ENCODE measurements at places on chromosomes 4 and X. TPM values are rescaled to one million over a fixed set of nuclear protein-coding genes. Genes with fewer than 3 reads are reported as not detected.

DNA sequence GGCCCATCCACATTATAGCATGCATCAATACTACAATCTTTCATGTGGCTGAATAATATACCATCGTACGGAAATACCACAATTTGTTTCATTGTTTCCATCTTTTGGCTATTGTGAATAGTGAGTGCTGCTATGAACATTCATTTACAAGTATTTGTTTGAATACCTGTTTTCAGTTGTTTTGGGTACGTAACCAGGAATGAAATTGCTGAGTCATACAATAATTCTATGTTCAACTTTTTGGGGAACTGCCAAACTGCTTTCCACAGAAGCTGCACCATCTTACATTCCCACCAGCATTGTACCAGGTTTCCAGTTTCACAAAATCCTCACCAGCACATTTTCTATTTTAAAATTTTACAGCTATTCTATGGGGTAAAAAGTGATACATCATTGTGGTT lies 28.5 kb upstream of the MANBA start:
- DNase-seq, result no peak

GRCh38 chr4:73707918-73708577 lies 32.3 kb upstream of the CXCL8 start:
- peak; percentile 65 for DNase-seq

- peak; percentile 62 for DNase-seq
Measured at GRCh38 chrX:65528705-65529340, 5.8 kb downstream of the LAS1L start.

- DNase-seq, result no peak
Measured at GRCh38 chr4:174582463-174582862, 60.2 kb upstream of the HPGD start.

DNA sequence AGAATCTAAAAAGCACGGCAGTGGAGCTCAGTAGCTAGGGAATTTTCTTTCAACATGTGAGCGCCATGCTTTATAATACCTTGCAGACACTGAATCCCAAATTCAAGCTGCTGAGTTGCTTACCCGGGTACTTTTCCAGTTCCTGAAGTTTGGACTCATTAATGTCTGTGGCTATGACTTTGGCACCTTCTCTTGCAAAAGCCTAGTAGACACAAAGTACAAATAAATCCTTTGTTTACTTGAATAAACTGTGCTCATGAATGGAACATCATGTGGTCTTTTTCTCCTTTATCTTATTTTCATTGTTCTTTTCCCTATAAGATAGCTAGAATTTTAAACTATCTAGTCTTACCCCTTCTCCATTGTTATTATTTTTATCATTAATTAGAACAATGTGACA lies 4.6 kb downstream of the BDH2 start:
- no peak for DNase-seq

GRCh38 chr4:26860922-26861433 lies 337 bp downstream of the STIM2 start:
- peak; percentile 56 for DNase-seq

DNA sequence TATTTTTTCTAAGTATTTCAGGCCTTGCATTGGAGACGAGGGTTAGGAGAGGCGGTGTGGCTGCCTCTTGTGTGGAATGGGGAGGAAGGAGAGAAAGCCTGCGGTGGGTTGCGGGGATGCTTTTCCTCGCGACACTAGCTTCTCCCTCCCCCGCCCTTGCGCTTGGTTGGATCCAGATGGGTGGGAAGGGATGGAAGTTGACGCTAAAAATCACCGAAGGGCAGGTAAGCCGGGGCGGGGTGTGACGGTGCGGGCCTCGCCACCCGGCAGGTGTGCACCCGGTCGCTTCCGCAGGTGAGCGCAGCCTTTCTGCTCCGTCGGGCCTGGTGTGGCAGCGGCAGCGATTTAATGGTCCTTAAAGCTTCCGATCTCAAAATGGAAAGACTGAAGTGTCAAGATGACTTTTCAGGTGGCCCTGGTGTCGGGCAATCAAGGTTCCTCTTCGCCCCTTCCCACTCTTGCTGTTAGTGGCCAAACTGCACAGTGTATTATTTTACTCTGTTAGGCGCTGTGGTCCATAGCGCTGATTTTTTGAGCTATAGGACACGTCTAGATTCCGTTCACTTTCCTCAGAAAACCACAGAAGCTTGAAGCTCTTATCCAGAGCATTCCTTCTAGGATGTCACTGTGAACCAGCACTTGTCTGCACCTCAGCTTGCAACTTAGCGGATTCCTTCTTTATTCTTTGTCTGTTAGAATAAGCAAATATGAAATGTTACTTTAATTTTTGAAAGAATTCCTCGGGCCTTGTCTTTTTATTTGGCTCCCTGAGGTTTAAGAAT lies 765 bp downstream of the ENOPH1 start:
- DNase-seq, result peak; percentile 51

GRCh38 chr4:181525634-181526033 lies 717.6 kb upstream of the TENM3 start:
- no peak for DNase-seq

DNA sequence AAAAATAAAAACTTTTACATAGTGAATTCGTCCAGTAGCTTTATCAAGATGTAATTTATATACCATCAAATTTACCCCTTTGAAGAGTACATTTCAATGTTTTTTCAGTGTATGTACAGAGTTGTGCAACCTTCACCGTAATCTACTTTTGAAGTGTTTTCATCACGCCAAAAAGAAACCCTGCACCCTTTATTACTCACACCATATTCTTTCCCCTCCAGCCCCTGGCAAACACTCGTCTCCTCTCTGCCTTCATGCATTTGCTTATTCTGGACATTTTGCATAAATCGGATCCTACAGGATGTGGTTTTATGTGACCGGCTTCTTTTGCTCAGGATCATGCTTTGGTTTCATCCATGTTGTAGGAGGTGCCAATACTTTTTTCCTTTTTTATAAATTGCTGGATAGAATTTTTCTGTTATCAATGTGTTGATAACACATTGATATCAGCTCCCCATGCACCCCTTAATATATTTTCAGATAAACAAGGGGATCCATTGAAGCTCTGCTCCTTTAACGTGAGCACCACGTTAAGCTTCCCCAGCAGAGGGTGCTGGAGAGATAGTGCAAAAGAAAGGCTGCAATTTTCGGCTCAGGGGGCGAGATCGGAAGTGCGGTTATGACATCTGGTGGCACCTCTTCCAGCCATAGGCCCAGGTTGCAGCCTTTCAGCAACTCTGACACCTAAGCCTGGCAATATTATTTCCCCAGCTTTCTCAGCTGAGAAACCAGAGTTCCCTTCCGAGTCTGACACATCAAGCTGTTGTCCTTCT lies 100.1 kb upstream of the VCX3B start:
- no peak for DNase-seq

DNA sequence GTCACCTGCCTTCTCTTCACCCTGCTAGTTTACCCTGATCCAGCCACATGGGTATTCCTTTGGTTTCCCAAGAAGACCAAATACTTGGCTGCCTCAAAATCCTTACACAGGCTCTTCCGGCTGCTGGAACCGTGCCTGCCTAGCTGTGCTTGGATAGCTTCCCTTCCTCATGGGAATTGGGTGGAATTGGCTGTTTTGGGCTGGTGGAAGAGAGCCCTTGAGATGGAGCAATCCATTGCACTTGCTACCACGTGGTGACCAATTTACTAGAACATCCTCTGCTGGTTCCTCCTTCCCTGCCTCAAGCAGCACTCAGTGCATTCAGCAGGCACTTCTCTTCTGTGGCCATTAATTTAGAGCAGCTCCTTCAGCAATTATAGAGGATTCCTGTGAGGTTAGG lies 119.3 kb upstream of the AP1S2 start:
- no peak for DNase-seq

GRCh38 chrX:129480889-129481288 lies 42.4 kb downstream of the SMARCA1 start:
- no peak for DNase-seq

DNA sequence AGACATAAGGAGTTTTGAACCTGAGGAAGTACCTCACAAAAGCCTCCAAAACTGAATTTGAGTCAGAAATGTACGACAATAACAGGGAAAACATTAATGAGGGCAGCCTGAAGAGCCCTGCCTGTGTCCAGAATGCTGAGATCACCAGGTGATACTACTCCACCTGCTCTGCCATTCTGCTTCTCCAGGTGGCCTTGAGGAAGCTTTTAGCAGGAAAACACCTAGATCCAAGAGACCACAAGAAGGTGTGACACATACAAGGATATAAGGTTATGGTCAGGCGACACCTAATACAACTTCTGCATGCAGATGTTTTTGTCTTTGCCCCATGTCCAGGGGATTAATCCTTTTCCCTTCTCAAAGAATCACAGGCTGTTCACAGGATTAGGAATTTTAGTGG lies 15.3 kb downstream of the SOWAHB start:
- DNase-seq, result no peak

- no peak for DNase-seq
Measured at GRCh38 chr4:2663275-2663674, 92.9 kb downstream of the TNIP2 start.

DNA sequence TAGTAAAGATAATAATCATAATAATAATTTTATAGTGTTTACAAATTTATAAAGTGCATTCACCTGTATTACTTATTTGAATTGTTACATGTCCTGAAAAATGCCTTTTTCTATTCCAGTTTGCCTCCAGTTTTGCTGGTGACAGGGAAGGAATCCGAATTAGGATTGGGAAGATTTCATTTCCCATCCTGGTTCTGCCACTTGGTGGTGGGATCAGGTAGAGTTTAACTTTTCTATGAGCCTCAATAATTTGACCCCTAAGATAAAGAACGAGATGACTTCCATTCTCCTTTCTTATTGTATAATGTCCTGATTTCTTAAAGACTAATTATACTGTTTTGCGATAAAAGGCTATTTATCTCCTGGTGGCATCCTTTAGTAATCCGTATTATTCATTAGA lies 1090.9 kb downstream of the RAPGEF2 start:
- no peak for DNase-seq

GRCh38 chr4:47686294-47686872 lies 151.5 kb downstream of the CORIN start:
- no peak for DNase-seq

DNA sequence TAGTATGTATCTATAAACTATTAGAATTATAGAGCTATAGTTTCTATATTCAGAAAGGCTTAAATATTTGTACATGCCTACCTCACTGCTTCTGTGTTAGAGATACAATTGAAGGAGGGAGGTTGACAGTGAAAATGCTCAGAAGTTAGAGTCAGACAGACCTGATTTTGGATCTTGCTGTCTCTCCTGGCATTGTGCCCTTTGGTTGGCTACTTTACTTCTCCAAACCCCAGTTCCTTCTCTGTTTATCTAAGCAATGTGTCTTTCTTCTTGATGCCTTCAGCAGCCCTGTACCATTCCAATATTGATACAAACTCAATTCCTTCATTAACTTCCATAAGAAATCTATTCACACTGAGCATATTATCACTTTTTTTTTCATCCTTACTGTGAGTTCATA lies 28.7 kb downstream of the CCNG2 start:
- DNase-seq, result no peak

GRCh38 chr4:153517159-153517558 lies 51.0 kb downstream of the TMEM131L start:
- DNase-seq, result no peak

DNA sequence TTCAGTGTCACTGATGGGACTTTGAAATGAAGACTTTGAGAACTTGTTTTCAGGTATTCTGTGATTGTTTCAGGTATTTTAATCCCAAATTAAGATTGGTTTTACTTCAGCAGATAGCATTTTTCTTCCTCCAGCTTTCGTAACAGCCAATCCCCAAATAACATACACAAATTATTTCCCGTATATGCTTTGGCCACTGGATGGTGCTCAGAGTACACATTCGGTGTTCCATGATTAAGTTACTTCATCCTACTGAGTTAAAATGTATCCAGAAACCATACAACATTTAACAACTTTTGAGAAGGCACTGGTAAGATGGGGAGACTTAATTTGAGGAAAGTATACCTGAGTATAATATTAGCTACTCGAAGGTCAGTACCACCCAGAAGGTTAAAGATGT lies 233.4 kb upstream of the FAM47A start:
- DNase-seq, result no peak

GRCh38 chrX:103376979-103377324 lies 614 bp downstream of the BEX3 start:
- peak; percentile 44 for DNase-seq

GRCh38 chr4:75643651-75644050 lies 13.3 kb upstream of the CDKL2 start:
- no peak for DNase-seq

DNA sequence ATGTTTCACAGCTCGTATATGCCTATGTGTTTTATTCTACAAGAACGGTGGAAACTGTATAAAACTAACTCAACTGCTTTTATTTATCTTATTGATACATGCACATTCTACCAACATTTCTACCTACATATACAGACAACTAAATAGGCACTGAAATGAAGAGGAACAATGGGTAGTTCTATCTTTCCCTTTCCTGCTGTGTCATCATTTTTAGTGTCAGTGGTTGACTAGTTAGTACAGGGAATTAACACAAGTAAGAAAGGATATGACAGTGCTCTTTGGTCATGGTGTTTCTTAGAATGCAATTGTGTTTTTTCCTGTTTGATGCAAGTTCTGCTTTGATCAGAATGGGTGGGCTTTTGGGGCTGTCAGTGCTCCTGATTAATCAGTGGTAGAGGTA lies 293.8 kb upstream of the CTSO start:
- DNase-seq, result no peak

DNA sequence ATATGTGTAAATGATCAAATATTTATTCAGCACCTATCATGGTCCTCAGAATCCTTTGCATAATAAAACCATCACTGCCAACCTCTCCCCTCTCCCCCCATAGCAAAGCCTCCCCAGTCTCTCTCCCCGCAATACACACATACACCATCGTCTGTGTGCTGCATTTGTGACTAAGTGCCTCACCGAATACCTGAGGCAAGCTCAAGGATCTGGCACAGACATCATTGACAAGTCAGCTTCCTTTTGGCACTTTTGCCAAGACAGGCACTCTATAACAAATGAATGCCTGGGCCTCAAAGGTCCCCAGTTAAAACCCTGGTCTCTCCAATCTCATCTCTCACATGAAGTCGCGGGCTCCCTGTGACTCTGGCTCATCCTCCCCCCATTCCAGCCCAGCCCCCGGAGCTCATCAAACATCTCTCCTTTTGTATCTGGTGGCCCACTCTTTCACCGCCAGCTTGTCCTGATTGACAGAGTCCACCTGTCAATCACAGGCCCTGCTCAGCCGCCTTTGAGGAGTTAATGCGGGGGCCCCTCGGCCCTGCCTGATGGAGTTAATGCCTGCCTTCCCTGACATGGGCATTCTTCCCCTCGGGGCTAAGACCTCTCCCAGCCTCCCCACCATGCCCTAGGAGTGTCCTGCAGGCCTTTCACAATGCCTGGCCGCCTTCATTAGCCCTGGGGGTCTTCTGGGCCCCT lies 135.8 kb upstream of the ATP6AP2 start:
- no peak for DNase-seq

The USP17L12 gene
- not detected for total RNA-seq

The FUNDC1 gene
- 12.6 TPM for total RNA-seq

The WWC2 gene
- total RNA-seq, result 32.5 TPM

The SPANXD gene
- total RNA-seq, result not detected

The SYTL5 gene
- 2.8 TPM for total RNA-seq

The GASK1B gene
- total RNA-seq, result 113 TPM

The UGT2A1 gene
- not detected for total RNA-seq

The TMPRSS11A gene
- total RNA-seq, result not detected

The TRMT44 gene
- total RNA-seq, result 32.8 TPM

The MTNR1A gene
- total RNA-seq, result not detected

The STARD8 gene
- 7.8 TPM for total RNA-seq

The PDE6B gene
- total RNA-seq, result 7.5 TPM

Data from ovary (tissue), 10 donors.